ENCODE measurements at places on chromosomes 2 and 18. TPM values are rescaled to one million over a fixed set of nuclear protein-coding genes. Genes with fewer than 3 reads are reported as not detected.

Gene MSTN
- 0.90 TPM for total RNA-seq

Gene ADAM23
- 2.7 TPM for total RNA-seq

Gene CAPG
- 67.7 TPM for total RNA-seq

Gene CD28
- 0.42 TPM for total RNA-seq

Gene GPR39
- 0.22 TPM for total RNA-seq

Gene WDR43
- 32.2 TPM for total RNA-seq

Gene CSRNP3
- 1.3 TPM for total RNA-seq

GRCh38 chr2:184339966-184340365, 258.4 kb upstream of the ZNF804A start:
- DNase-seq, result no peak

DNA sequence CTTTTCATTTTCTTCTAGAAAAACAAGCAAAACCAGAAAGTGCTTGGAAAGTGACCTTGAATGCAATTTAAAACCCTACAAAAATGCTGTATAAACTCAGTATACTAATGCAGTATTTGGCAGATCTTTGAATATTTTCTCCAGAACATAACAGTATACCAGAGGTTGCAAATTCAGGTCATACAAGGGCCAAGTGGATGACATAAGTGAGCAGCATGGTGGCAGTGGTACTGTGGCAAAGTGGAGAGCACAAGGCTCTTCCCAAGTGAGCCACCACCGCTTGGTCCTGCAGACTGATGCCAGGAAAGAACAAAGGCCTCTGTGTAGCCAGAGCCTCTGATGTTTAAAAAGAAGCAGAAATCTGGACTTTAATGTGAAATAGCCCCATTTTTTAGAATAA, 33.1 kb downstream of the METTL4 start:
- no peak for DNase-seq

GRCh38 chr18:55202232-55202917, 243.1 kb upstream of the CCDC68 start:
- DNase-seq, result no peak

DNA sequence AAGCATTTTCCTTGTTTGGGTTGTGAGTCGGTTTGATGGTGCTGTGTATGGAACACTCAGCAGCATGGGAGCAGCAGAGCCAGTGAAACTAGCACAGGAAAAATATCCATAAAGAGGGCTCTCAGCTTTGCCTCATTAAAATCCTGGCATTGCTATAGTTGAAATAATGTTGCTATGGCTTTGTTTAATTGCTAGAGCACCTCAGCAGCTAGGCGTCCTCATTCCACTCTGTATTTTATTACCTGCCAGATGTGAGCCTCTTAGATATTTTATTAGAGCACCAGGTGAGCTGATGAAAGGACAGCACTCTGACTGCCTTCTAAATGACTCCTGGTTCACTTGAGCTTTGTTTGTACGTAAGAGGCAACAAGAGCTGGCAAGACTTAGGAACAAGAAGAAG, 232.4 kb downstream of the MTX2 start:
- no peak for DNase-seq

DNA sequence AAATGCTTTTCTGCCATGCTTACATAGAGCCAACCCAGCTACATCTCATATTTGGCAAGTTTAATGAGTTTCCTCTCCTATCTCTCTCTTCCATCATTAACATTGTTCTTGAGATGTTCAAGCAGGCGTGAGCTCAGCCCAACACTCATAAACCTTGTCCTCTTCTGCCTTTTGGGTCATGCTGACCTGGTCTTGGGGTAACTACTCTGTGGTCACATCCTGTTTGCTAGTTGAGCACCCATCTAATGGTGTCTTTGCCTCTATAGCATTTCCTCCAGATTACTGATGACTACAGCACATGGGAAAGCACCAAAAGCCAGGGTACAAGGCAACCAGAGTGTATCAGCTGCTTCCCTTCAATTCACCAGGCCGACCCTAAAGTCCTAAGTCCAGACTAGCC, 366.9 kb upstream of the HNRNPA3 start:
- no peak for DNase-seq

GRCh38 chr18:37937287-37937686, 371.7 kb upstream of the CELF4 start:
- DNase-seq, result no peak

DNA sequence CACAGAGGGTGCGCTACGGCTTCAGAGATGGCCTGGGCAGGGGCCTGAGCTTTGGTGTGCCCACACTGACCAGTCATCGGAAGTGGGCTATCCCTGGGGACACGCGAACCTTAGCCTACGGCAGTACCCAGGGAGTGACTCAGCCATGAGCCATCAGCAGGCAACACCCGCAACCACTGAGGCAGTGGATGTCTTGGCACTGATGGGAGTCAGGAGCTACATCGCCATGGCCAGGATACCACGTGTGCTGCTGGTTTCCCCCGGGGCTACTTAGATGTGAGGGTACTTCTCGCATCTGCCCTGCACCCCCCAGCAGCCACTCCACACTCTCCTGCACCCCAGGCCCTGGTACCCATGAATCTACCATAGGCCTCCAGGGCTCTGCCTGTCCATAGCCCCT, 12.8 kb upstream of the HPCAL1 start:
- DNase-seq, result no peak

DNA sequence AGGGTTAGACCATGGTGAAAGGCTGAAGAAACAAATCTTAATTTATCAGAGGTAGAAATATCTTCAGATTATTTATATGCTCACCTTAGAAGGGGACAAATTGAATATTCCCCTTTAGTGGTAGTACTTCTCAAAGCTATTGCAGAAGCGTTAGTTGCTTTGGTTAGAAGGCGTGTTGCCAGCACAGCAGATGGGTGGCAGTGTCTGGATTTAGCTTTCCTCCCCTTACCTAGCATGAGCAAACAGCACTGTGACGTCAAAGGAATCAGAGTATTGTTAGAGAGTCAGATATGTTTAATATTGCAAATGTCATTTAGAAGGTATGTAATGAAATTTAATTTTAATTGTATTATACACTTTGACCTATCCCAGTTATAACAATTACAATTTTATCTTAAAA, 27.2 kb upstream of the GALR1 start:
- no peak for DNase-seq
